Endothelial cell (in vitro differentiated cells): ENCODE measurements at places on chromosomes 3 and 15. TPM values are rescaled to one million over a fixed set of nuclear protein-coding genes. Genes with fewer than 3 reads are reported as not detected.

PARP6 gene
- total RNA-seq: 77.4 TPM

- no peaks in the 10 kb centered on the region for H3K4me1 ChIP-seq
- H3K27ac ChIP-seq: no peak overlapping the region
- no peaks in the 10 kb centered on the region for H3K27me3 ChIP-seq
- no peaks in the 10 kb centered on the region for H3K36me3 ChIP-seq
- H3K4me3 ChIP-seq: no peak overlapping the region
Observed at GRCh38 chr3:191085091-191085490, 114.0 kb upstream of the OSTN start.

DNA sequence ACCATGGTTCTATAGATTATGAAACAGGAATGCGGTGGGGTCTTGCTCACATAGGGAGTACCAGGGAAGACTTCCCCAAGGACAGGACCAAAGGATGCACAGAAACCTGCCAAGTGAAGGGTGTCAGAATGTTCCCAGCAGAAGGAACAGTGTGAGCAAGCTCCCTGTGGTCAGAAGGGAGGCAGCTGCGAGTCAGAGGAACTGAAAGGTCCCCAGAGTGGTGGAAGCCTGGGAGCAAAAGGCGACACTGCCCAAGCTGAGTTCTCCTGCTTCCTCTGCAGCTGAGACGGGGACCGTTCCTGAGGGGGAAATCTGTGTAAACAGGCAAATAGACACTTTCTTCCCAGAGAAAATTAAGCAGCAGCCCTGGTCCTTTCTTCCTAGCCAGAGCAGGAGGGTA lies 14.2 kb upstream of the SLC6A6 start:
- peaks cover 2% of the 10 kb centered on the region for H3K4me1 ChIP-seq
- H3K27ac ChIP-seq: no peak overlapping the region
- H3K4me3 ChIP-seq: no peak overlapping the region
- no peak for DNase-seq
- H3K36me3 ChIP-seq: no peaks in the 10 kb centered on the region
- peaks cover 2% of the 10 kb centered on the region for H3K27me3 ChIP-seq

GRCh38 chr3:71372241-71372768 lies 211.2 kb downstream of the FOXP1 start:
- H3K27ac ChIP-seq: no peak overlapping the region
- no peak for DNase-seq

GRCh38 chr15:41483115-41483514 lies 10.6 kb upstream of the ITPKA start:
- H3K27me3 ChIP-seq: peaks cover 9% of the 10 kb centered on the region
- DNase-seq: no peak
- H3K27ac ChIP-seq: no peak overlapping the region
- peaks cover 13% of the 10 kb centered on the region for H3K4me1 ChIP-seq
- peaks cover 24% of the 10 kb centered on the region for H3K36me3 ChIP-seq

- H3K4me3 ChIP-seq: no peak overlapping the region
- H3K36me3 ChIP-seq: no peaks in the 10 kb centered on the region
- peak; percentile 22 for DNase-seq
- peaks cover 13% of the 10 kb centered on the region for H3K27me3 ChIP-seq
Observed at GRCh38 chr3:186825294-186825821, 17.2 kb upstream of the ADIPOQ start.

- no peak overlapping the region for H3K27ac ChIP-seq
- no peaks in the 10 kb centered on the region for H3K27me3 ChIP-seq
- DNase-seq: no peak
- no peak overlapping the region for H3K4me3 ChIP-seq
Observed at GRCh38 chr3:65303431-65303830, 615.6 kb upstream of the ADAMTS9 start.
